ENCODE measurements at places on chromosomes 7 and 10. TPM values are rescaled to one million over a fixed set of nuclear protein-coding genes. Genes with fewer than 3 reads are reported as not detected.

The LYZL2 gene
- not detected for total RNA-seq

The CTBP2 gene
- total RNA-seq: 32.3 TPM

The ZDHHC6 gene
- 11.6 TPM for total RNA-seq

The ADAMTS14 gene
- total RNA-seq: 0.37 TPM

The SLC18A2 gene
- total RNA-seq: 1.7 TPM

GRCh38 chr10:35012781-35013180 lies 77.4 kb downstream of the CUL2 start:
- H3K4me1 ChIP-seq: no peaks in the 10 kb centered on the region
- no peak for DNase-seq
- no peaks in the 10 kb centered on the region for H3K27me3 ChIP-seq
- H3K4me3 ChIP-seq: no peak overlapping the region

DNA sequence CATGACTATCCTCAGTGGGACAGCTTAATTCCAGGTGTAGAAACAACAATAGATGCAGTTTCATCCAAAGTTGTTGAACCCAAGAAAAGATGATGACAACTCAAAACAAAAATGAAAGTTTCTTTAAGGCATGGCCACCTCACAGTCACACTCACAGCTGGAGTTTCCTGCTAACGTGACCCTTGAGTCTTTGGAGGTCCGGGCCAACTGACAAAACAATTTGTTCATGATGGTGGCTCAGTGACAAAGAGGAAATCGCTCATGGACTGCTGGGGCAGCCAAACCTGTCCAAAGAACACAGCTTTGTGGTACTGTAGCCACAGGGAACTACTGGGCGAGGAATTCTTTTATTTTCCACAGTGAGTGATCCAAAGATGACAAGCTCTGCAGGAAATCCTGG lies 96.0 kb upstream of the JCAD start:
- H3K4me1 ChIP-seq: no peaks in the 10 kb centered on the region
- no peak overlapping the region for H3K4me3 ChIP-seq
- H3K36me3 ChIP-seq: no peaks in the 10 kb centered on the region
- DNase-seq: no peak
- H3K27ac ChIP-seq: no peak overlapping the region

GRCh38 chr7:134763960-134764359 lies 15.5 kb upstream of the CALD1 start:
- H3K27ac ChIP-seq: no peak overlapping the region
- no peak overlapping the region for H3K4me3 ChIP-seq
- no peaks in the 10 kb centered on the region for H3K36me3 ChIP-seq
- DNase-seq: no peak
- no peaks in the 10 kb centered on the region for H3K4me1 ChIP-seq
- no peaks in the 10 kb centered on the region for H3K27me3 ChIP-seq

DNA sequence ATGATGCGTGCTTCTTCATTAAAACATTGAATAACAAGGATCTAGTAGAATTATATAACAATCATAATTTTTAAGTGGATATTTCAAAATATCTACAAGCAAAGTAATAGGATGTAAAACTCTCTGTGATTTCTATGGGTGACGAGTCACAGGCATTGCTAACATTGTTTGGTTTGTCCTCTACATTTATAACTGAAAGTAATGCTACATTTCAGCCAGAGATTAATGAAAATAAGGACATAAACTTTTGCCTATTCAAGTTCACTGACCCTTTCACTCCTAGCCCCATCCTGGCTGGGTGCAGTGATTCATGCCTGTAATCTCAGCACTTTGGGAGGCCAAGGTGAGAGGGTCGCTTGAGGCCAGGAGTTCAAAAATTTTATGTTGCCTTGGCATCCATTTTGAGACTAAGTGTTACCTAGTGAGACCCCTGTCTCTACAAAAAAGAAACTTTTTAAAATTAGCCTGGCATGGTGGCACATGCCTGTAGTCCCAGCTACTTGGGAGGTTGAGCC lies 38.4 kb upstream of the HSPA12A start:
- no peak for DNase-seq
- H3K27me3 ChIP-seq: no peaks in the 10 kb centered on the region
- H3K36me3 ChIP-seq: no peaks in the 10 kb centered on the region
- no peak overlapping the region for H3K4me3 ChIP-seq
- H3K4me1 ChIP-seq: no peaks in the 10 kb centered on the region

DNA sequence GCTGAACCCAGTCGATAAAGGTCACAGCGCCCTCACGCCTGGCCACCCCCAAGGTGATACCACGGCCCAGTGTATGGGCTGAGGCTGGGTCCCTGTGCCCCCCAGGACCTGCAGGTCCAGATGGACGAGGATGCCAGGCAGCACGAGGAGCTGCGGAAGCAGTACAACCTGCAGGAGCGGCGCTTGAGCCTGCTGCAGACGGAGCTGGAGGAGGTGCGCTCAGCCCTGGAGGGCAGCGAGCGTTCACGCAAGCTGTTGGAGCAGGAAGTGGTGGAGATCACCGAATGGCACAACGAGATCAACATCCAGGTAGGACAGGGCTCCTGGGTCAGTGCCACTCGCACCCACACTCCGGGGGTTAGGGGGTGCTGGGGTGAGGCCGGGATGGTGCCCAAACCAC lies 24.2 kb upstream of the ARPC1A start:
- no peak overlapping the region for H3K4me3 ChIP-seq
- no peak overlapping the region for H3K27ac ChIP-seq
- no peaks in the 10 kb centered on the region for H3K27me3 ChIP-seq
- H3K36me3 ChIP-seq: no peaks in the 10 kb centered on the region
- DNase-seq: no peak

GRCh38 chr10:26242706-26243350 lies 26.3 kb downstream of the GAD2 start:
- H3K4me3 ChIP-seq: no peak overlapping the region
- no peak for DNase-seq
- H3K27ac ChIP-seq: no peak overlapping the region
- no peaks in the 10 kb centered on the region for H3K36me3 ChIP-seq

DNA sequence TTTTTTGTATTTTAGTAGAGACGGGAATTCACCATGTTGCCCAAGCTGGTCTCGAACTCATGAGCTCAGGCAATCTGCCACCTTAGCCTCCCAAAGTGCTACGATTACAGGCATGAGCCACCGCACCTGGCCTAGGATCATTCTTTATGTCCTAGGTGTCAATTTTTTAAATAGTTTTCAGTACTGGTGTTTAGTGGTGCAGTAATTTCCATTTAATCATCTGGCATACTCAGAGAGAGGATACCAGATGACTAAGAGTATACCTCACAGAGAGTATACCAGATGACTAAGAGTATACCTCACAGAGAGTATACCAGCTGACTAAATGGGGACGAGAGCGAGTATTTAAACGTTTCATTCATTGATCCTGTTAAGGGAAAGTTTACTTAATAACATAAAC lies 37.3 kb upstream of the TMEM248 start:
- no peaks in the 10 kb centered on the region for H3K4me1 ChIP-seq
- no peaks in the 10 kb centered on the region for H3K27me3 ChIP-seq
- no peak overlapping the region for H3K4me3 ChIP-seq
- DNase-seq: no peak
- H3K27ac ChIP-seq: no peak overlapping the region

- no peak for DNase-seq
- H3K4me3 ChIP-seq: no peak overlapping the region
- no peaks in the 10 kb centered on the region for H3K27me3 ChIP-seq
- no peak overlapping the region for H3K27ac ChIP-seq
These were observed 5.7 kb upstream of the WDR86 start for GRCh38 chr7:151415375-151416105.

DNA sequence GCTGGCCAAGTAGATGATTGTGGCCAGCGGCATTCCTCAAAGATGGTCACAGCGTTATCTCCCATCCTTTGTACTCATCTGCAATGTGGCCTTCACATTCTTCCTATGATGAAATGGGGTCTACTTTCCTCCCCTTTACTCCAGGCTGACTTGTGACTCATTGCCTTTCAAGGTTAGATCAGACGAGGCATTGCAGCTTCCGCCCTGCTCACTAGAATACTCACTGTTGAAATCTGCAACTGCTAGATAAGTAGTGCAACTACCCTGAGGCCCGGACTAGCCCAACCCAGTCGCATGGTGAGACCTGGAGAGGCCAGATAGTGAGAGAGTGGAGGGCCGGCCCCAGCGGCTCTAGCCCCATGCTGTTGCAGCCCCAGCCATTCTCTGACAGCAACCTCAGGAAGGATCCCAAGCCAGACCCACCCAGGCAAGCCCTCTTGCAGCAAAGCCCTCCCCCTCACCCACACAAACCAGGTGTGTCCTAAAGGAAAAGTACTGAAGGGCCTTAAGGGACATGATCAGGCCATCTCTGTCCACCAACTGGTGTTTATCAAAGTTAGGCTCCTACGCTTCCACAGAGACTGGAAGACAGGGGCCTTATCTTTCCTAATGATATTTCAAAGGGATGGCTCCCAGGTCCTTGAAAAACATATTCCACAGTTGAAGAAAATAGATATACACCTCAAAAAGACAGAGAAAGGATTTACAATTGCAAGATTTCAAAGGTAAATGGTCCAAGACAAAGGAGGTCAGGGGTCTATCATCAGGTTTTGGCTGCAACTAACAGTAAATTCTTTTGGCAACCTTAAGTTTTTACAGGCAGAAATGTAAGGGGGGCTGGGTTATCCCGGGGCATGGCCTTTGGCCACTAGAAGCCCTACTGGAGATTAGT lies 107.2 kb upstream of the TRIM24 start:
- H3K27me3 ChIP-seq: no peaks in the 10 kb centered on the region
- DNase-seq: no peak
- no peak overlapping the region for H3K4me3 ChIP-seq
- H3K4me1 ChIP-seq: no peaks in the 10 kb centered on the region
- H3K36me3 ChIP-seq: no peaks in the 10 kb centered on the region

- H3K36me3 ChIP-seq: no peaks in the 10 kb centered on the region
- DNase-seq: no peak
- no peaks in the 10 kb centered on the region for H3K27me3 ChIP-seq
- no peaks in the 10 kb centered on the region for H3K4me1 ChIP-seq
These were observed 438.1 kb upstream of the FOXK1 start for GRCh38 chr7:4244041-4244440.

DNA sequence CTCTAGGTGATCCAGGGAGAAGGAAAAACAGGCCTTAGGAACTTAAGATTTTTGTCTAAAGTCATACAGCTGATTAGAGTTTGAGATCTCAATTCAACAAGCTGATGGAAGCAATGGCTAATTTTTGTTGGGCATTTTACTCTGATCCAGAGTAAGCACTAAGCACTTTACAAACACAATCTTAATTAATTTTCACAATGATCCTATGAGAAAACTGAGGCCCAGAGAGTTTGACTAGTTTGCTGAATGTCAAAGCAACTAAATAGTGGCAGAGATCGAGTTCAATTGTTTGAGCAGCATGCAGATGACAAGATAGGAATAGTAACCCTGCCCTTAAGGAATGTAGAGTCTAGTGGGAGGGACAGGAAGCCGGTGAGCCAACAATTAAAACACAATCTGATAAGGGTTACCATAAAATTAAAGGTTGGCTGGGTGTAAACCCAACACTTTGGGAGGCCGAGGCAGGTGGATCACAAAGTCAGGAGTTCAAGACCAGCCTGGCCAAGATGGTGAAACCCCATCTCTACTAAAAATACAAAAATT lies 13.5 kb upstream of the RPEL1 start:
- no peak for DNase-seq
- peaks cover 5% of the 10 kb centered on the region for H3K4me1 ChIP-seq
- H3K4me3 ChIP-seq: no peak overlapping the region

- DNase-seq: no peak
- no peaks in the 10 kb centered on the region for H3K36me3 ChIP-seq
- H3K27me3 ChIP-seq: no peaks in the 10 kb centered on the region
- no peaks in the 10 kb centered on the region for H3K4me1 ChIP-seq
- H3K27ac ChIP-seq: no peak overlapping the region
- no peak overlapping the region for H3K4me3 ChIP-seq
These were observed 57.8 kb downstream of the BAMBI start for GRCh38 chr10:28734938-28735759.

DNA sequence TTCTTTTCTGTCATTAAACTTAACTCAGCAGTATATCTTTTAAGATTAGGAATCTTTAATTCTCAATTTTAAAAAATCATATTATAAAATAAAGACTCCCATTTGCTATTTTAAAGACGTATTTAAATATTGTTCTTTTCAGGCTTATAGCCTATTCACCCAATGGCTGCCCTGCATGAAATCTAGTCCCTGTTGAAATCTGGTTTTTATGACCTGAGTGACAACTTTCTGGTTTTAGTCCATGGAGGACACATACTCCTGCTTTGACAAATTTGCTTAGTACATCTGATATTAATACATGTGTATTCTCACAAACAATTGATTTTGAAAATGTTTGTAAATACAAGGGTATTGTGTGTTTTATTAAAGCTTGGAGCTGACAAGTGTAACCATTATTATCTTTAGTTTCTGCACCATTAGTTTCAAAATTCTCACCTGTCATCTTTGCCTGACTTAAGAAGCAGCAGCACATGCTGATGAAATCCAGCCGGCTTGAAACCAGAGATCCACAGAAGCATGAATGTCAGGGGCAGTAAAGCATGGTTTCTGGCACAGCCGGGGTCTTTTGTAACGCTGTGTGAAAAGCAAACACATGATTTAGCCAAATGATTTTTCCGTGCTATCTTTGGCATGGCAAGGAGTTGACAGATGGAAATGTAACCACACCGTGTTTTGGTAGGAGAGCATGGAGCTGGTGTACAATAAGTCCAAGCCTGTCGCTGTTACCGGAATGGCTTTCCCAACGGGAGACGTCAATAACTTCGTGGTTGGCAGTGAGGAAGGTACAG lies 262.8 kb downstream of the DYNC1I1 start:
- H3K27ac ChIP-seq: no peak overlapping the region
- no peaks in the 10 kb centered on the region for H3K27me3 ChIP-seq
- no peak overlapping the region for H3K4me3 ChIP-seq
- H3K36me3 ChIP-seq: no peaks in the 10 kb centered on the region
- H3K4me1 ChIP-seq: no peaks in the 10 kb centered on the region
- DNase-seq: no peak

DNA sequence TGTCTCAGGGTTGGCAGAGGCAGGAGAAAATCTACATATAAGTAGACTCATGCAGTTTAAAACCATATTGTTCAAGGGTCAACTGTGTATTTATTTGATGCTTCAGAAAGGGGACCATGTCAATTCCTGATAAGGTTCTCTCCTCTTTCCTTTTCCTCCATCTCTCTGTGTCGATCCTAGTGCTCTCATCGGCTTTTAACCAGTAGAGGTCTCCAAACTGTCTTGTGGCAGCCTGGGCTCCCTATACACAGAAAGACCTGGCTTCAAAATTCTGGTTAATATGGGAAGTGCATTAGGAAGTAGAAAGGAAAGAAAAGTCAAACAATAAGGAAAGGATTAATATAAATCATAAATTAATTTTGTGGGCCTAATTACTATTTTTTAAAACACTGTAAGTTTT lies 304.4 kb upstream of the C7orf33 start:
- DNase-seq: no peak
- H3K36me3 ChIP-seq: no peaks in the 10 kb centered on the region
- no peaks in the 10 kb centered on the region for H3K4me1 ChIP-seq
- H3K27ac ChIP-seq: no peak overlapping the region
- no peak overlapping the region for H3K4me3 ChIP-seq

DNA sequence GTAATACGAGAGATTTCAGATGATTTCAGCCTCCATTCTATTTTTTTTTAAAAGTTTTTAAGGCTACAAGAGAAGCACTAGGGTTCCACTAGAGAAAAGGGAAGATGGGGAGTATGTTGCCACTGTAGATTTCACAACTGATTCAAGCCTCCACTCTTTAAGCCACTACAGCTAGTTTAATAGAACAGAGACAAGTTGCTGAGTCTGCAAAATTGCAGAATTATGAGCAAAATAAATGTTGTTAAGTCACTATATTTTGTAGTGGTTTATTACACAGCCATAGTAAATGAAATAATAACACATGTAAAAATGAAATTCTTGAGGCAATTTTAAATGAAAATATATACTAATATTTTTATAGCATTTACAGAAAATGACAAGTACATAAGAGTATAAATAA lies 96.0 kb upstream of the POT1 start:
- H3K36me3 ChIP-seq: no peaks in the 10 kb centered on the region
- H3K4me3 ChIP-seq: no peak overlapping the region
- no peak overlapping the region for H3K27ac ChIP-seq
- H3K4me1 ChIP-seq: no peaks in the 10 kb centered on the region
